Fibroblast of skin of back (primary cell): ENCODE measurements at places on chromosomes 2 and 18.

DNA sequence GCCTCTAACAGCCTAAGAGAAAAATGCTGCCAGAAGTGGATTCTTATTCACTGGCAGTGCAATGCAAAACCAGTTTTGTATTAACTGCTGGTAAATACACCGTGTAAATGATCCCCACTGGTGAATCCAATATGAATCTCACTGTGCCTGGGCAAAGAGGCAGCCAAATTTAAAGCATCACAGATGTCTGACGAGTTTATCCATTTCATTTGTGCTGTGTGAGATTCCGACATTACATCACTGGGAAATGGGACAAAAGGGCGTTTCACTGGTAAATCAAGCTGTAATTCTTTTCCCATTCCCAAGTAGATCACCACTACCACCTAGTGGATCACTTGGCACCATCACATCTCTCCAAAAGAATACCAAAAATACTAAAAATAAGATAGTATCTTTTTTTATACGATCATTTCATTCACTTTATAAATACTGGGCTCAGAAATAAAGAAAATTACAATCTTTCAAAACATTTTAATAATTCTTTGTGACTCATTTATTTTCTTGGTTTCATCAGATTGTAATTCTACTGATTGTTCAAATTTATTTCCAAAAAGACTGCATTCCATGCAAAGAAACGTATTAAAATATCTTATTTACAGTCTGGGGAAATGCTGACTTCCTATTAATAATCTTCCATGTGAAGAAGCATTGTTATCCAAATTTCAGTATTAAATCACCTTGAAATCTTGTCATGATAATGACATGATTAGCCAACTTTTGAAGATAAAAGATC is 125.6 kb downstream of the GRB14 start:
- peak; percentile 65 for DNase-seq

GRCh38 chr2:126990605-126991532 is 92.2 kb downstream of the TEX51 start:
- DNase-seq = no peak

- DNase-seq = no peak
Observed at GRCh38 chr2:46230115-46230571, 67.1 kb upstream of the EPAS1 start.

- no peak for DNase-seq
Observed at GRCh38 chr2:83837823-83838222, 621.3 kb downstream of the SUCLG1 start.

DNA sequence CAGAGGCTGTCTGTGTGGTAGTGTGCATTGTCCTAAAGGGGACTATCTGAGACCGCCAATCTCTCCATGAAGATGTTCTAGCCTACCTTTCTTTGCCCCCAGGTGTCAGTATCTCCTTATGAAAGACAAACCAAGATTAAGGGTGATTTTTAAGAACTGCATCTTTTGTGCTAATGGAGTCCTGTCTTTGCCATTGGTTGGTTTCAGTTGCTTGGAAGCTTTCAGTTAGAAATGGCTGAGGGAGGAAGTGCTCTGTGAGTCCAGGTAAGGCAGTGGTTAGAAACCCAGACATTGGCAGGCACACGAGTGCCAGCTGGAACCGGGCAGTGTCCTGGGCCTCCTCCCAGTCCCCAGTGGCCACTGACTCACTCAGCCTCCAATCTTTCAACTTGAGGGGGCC is 111.3 kb downstream of the DOCK10 start:
- DNase-seq = no peak
